Activated T-cell treated with anti-CD3 and anti-CD28 coated beads, Interleukin-2, amount 50 U/mL, for 4 hours (primary cell): ENCODE measurements at places on chromosomes 6 and 20. TPM values are rescaled to one million over a fixed set of nuclear protein-coding genes. Genes with fewer than 3 reads are reported as not detected.

DNA sequence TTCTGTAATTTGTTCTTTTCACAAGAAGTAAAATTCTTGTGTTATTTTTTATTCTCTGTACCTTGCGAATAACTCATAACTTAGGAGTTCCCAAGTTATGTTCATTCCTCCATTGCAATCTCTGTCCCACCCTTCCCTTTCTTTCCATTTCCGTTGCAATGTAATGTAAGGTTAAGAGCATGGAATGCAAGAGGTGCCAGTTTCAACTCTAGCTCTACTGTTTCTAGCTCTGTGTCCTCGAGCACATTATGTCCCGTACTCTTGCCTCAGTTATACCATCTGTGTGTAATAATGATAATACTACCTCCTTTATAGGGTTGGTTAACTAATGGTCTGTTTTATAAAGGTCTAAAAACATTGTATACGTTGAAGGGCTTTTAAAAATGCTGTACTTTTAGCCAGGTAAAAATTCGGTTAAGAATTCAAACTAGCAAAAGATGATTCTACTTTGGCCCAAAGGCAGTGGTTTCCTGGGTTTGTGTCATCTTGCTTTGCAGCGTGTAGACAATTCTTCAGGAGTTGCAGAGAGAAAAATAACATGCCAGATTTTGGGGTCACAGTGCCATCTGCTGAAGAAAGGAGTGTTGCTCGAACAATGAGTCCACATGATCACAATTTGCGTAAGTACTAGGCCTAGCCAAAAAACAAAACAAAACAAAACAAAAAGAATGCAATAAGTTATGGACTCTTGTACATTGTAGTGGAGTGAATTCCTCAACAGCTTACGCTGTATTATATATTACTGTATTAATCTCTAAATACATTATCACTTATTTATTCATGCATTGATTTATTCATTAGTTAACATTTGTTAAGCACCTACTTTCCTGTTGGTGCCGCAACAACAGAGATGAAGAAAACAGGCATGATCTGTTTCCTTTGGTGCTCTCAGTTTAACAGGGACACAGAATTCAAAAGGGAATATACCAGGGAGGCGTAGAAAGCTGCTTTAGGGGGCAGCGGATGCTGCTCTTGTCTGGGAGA is 10.0 kb upstream of the PFDN4 start:
- DNase-seq, result no peak

GRCh38 chr20:50395251-50395729 is 114.9 kb upstream of the PTPN1 start:
- DNase-seq, result no peak

- DNase-seq, result no peak
These were observed 29.2 kb downstream of the MOCS1 start for GRCh38 chr6:39904946-39905639.

- DNase-seq, result peak; percentile 39
These were observed 10.0 kb upstream of the POU5F1 start for GRCh38 chr6:31180500-31180899.

DNA sequence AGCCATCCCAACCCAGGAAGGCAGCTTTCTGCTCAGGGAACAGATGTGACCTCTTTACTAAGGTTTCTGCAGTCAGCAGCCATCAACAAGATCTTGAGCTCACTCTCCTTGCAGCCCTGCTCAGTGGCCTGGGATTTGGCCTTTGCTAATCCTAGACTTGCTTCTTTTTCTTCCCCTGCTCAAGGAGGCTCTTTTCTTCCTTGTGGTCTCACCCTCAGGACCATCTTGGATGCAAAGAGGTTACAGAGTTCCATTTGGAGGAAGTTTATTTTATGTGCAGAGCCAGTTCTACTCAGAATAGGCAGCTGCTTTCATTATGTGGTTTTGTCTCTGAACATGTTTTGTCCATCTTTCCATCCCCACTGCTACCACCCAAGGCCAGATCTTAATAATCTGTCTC is 49.3 kb downstream of the RALY start:
- DNase-seq, result no peak

DNA sequence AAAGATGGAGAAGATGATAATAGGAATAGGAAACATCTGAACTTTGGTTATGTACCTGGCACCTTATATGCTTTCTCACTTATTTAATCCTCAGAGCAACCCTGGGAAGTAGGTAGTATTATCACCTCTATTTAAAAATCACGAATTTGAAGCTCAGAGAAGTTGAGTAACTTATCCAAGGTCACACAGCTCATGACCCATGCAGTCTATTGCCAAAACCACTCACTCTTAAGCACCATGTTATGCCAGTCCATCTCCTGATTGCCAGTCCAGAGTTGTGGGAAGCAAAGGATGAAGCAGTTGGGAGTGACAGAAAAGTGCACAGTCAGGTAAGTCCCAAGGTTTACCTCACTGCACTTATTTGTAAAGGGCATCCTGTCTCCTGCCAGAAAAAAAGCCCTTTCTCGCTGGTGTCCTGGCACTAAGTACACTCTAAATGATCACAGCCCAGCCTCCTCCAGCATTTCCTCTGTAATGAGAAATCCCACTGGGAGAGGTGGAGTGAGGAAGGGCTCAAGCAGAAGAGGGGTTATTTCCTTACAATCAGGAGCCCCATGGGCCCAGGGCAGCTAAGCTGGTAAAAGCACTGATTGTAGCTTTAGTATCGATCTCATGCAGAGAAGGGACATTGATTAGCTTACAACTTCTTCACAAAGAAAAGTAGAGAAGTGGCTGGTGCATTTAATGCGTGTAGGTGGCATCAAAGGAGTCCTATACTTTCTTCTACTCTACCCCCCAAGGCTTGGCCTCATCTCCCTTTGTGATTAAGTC is 21.3 kb upstream of the SCGN start:
- DNase-seq, result no peak

DNA sequence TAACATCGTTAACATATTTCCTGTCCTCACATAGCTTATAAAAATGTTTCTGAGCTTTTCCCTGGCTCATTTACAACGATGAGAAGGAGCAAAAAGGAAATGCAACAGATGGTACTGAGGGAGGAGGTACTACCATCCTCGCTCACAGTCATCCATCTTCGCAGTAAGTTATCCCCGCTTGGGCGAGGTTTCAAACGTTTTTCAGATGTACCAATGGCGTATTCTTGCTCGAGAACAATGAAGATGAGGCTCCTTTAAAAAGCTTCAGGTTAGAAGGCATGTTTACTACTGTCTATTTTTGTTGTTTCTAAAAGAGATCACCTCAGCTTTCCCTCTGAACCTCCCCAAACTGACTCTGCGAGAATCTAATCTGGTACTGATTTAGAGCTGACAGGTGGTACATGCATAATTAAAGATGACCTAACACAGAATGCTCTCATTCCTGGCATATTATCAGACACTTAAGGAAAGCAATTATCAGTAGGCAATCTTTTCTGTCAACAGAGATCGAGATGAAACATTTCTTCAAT is 178.7 kb downstream of the GJA10 start:
- DNase-seq, result no peak

DNA sequence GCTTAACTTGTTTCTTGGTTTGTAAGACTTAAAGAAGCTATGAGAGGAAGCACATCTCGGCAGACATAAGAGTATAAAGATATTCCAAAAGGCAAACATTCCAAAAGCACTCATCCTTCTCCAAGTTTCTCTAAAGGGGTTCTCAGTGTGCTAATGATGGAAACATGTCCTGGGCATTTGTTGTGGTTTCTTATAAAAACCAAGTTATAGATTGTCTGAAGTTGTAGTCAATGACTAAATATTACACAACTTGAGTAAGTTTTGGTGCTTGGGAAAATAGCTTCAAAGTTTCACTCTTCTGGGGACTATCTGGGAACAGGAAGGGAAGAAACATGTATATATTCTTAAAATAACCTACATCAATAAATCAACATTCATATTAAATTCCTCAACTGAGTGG is 128.3 kb upstream of the TBX18 start:
- no peak for DNase-seq

DNA sequence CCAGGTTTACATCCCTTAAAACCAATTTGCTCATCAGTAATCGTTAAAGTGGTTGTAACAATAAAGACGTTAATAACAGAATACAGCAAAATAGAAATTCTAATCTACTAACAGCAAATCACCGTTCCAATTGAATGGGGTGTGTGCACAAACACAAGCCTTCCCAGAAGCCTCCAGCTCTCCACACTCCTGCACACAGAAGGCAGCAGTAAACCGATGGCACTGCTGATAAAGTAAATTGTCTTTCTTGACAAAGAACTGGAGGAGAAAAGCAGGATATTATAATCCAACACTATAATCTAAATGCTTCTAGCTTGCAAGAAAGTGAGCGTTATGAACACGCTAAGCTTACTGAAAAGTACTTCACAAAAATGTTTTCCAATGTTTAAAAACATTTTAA is 7.0 kb downstream of the ZNF217 start:
- DNase-seq, result no peak

GRCh38 chr20:38725148-38725901 is 1.0 kb downstream of the SLC32A1 start:
- DNase-seq, result no peak

DNA sequence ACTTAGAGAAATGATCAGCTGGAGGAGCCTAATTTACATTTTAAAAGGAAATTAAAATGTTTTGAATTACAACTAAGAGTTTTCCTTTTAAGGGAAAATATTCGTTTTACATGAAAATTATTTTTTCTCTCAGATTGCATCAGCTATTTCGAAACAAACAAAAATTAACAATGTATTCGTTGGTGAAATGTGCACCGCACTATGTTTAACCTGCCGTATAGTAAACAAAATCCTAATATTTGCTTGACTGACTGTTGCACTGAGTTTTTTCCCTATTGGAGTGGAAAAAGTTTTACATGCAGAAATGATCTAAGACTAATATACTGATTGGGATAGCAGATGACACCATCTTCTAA is 5.7 kb downstream of the PDE10A start:
- no peak for DNase-seq

DNA sequence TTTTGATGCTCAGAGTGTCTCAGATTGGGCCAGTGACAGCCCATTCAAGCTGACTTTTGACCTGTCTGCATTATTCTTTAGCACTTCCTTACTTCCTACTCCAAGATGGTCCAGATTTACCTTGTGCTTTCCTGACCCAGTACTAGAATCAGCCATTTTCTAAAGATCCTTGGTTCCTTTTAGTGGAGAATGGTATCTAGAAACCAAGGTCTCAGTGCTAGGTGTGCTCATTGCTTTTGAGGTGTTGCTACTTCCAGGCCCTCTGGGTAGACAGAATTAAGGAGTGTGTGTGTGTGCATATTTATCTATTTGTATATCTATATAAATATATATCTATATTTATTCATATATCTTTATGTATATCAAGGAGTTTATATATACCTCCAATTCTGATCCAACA is 67.3 kb upstream of the UTRN start:
- no peak for DNase-seq

DNA sequence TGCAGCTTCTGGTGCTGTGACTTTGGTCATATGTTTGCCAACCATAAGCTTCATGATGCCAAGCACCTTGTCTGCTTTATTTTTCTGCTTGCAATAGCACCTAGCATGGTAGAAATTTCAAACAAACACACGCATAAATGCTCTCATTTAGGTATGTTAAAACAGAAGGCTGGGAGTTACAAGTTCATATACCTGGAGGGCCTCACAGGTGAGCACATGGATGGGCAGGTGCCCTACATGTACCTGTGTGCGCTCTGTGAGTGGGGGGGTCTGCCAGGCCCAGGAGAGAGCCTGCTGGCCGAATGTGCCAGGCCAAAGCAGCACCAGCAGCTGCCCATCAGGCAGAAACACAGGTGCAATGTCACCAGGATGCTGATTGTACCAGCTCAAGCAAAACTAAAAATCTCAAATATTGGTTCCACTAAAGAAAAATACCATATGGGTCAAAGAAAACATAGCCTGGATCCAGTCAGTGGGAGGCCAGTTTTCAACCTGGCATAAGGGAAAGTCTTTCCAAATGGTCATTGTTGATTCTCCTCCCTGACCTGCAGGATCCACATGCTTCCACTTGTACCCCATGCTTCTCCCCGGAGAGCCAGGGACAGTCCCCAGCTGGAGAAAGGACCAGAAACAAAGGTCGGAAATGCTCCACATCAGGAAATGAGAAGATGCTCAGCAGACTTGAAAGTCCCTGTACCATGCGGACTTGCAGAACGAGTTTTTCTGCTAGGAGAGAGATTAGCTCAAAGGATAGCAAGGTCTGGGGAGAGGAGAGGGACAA is 7.2 kb upstream of the PFDN4 start:
- no peak for DNase-seq

GRCh38 chr6:1418471-1419191 is 29.3 kb downstream of the FOXF2 start:
- DNase-seq, result no peak

DNA sequence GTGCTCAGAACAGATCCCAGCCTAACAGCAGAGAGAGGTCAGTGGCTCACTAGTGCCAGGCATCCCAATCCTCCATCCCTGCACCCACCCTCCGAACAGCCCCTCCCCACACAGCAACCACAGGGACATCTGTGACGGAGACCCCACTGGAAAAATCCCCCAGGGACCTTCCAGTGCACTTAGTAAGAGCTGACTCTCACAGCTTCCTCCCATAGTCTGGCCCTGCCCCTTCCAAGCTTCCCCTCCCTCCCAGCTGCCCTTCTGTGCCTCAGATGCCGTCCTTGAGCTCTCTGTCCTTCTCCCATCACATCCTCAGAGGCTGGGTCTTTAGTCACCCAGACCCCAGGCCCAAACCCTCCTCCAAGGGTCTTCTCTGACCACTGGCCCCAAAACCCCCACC is 9.7 kb upstream of the THBS2 start:
- DNase-seq, result no peak

DNA sequence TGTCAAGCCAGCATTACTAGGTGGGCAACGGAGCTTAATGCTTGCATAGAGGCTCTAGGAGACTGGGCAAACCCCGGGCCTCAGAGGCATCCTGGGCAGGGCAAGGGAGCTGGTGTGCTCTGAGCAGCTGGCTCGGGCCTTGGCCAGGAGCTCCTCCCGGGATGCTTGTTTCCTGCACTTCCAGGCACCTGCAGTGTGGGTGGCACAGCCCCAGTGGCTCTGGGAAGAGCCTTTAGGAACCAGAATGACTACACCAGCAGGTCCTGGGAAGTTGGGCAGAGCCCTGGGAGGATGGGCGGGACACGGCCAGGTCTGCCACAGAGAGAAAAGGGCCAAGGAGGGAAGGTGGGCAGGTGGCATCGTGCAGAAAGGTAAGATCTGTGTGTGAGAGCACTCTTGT is 80.4 kb upstream of the CD93 start:
- no peak for DNase-seq

DNA sequence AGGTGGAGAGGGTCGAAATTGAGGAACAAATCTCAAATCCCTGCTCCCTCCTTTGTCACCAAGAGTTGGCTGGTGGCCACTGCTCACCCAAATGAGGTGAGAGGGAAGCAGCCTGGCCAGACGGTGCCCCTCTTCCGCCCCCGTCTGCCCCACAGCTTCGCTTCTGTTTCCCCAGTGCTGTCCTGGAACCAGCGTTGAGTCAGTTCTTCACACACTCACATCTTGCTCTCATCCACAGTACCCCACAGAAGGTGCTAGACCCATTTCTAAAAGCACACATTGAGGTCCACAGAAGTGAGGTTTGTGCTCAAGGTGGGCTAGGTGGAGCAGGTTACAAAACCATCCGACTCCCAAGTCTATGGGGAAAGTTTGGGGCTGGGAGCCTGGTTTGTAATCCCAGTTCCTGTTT is 3.8 kb downstream of the CEBPB start:
- no peak for DNase-seq

The MAS1 gene
- total RNA-seq, result not detected

The SS18L1 gene
- 16.1 TPM for total RNA-seq

The HLA-DQA1 gene
- total RNA-seq, result 13.1 TPM

The RUNX2 gene
- 26.5 TPM for total RNA-seq

The IFT52 gene
- total RNA-seq, result 14.2 TPM

The CD109 gene
- 20.7 TPM for total RNA-seq

The FOXQ1 gene
- not detected for total RNA-seq

The TJAP1 gene
- 45.5 TPM for total RNA-seq
